ENCODE measurements at places on chromosomes 2 and 18. TPM values are rescaled to one million over a fixed set of nuclear protein-coding genes. Genes with fewer than 3 reads are reported as not detected.

The POLR1B gene
- total RNA-seq, result 7.2 TPM

The GATA6 gene
- total RNA-seq, result 3.5 TPM

DNA sequence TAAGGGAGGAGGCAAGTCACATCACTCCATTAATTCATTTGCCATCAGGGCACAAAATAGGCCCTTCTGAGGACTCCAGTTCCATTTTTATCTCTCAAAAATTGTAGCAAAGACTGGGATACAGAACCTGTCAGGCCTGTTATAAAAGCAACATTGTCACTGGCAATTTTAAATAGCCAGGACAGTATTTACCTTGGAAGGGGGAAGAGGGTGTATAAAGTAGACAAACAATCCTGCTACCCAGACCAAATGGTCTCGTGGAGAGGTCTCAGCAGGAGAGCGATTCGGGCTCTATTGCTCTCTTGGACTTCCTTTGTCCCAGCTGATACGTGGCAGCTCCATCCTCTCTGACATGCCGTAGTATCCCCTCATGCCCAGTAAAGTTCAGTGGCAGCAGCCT lies 740.3 kb upstream of the HS6ST1 start:
- no peaks in the 10 kb centered on the region for H3K27me3 ChIP-seq
- no peaks in the 10 kb centered on the region for H3K36me3 ChIP-seq
- no peaks in the 10 kb centered on the region for H3K4me1 ChIP-seq
- H3K4me3 ChIP-seq, result no peak overlapping the region
- DNase-seq, result no peak

The LRATD1 gene
- total RNA-seq, result 5.7 TPM

The IL1RN gene
- total RNA-seq, result 1.6 TPM

DNA sequence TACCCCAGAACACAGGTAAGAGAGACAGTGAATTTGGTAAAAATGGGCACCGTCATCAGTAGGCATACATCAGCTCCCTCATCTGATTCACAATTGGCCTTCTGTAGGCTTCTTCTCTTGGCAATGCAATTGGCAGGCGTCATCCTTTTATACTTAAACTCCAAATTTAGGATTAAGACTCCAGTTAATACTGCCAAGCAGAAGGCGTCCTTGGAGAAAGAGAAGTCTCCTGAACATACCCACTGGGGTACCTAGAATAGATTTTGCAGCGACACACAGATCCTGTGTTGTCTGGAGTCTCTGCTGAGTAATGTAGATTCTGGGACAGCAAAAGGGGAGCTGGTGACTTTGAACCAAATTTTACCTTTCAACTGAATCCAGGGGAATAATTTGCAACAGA lies 592 bp upstream of the METAP1D start:
- H3K27ac ChIP-seq, result no peak overlapping the region
- no peaks in the 10 kb centered on the region for H3K36me3 ChIP-seq
- no peak for DNase-seq
- peak overlapping the region; percentile 76 for H3K4me3 ChIP-seq

GRCh38 chr18:23487738-23488570 lies 15.4 kb upstream of the RMC1 start:
- no peak for DNase-seq
- no peaks in the 10 kb centered on the region for H3K27me3 ChIP-seq
- H3K27ac ChIP-seq, result peak overlapping the region; percentile 79
- H3K4me1 ChIP-seq, result no peaks in the 10 kb centered on the region
- no peaks in the 10 kb centered on the region for H3K36me3 ChIP-seq

DNA sequence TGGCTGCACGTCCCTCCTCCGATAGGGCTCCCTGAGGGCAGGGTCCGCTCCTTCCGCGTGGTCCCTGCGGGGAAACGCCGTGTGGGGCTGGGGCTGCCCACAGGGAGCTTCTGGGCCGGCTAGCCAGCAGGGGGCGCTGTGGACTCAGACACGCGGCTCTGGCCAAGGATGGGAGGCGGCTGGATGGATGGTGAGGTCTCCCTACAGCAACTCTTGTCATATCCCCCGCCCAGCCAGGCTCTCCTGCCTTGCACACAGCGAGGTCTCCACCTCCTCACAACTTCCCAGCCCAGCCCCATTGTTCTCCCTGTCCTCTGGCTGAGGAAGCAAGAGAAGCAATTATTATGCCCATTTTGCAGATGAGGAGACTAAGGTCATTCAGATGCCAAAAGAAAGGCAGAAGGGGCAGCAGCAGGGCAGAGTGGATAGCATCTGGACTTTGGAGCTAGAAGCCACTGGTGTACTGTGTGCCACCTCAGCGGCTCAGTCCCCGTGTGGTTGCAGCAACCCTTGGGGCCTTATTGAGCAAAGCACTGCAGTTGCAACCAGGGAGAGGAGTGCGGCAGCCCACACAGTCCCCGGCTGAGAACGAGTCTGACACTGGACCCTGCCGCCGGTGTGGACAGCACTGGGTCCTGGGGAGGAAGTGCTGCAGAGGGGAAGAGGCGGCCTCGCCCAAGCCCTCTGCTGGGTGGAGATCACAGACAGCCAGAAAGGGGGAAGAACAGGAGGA lies 99.0 kb downstream of the ZFP36L2 start:
- H3K4me3 ChIP-seq, result no peak overlapping the region
- H3K27me3 ChIP-seq, result no peaks in the 10 kb centered on the region
- peak overlapping the region; percentile 31 for H3K27ac ChIP-seq
- peaks cover 25% of the 10 kb centered on the region for H3K4me1 ChIP-seq

The CROCC2 gene
- not detected for total RNA-seq

GRCh38 chr2:226892729-226893128 lies 56.9 kb downstream of the RHBDD1 start:
- H3K36me3 ChIP-seq, result no peaks in the 10 kb centered on the region
- H3K4me1 ChIP-seq, result no peaks in the 10 kb centered on the region
- no peak overlapping the region for H3K27ac ChIP-seq

DNA sequence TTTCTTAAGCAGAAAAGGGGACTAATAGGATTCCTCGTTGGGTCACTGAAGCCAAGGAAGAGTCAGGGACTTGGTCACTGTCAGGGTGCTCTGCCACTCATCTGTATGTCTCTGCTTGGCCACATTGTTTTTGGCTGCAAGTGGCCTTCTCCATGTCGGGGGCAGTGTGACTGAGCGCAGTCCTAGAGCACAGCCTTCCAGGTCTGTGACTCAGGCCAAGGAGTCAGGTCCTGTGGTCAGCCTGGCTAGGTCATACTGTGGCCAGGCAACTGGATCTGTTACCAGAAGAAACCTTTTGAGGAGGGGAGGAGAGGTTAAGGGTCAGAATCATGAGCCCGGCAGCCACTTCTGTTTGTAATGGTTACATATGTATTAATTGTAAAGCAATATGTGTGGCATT lies 61.3 kb downstream of the GALNT1 start:
- no peaks in the 10 kb centered on the region for H3K27me3 ChIP-seq
- no peak overlapping the region for H3K4me3 ChIP-seq
- no peak for DNase-seq
- H3K4me1 ChIP-seq, result no peaks in the 10 kb centered on the region

GRCh38 chr2:85221067-85221691 lies 88.0 kb downstream of the TCF7L1 start:
- H3K4me1 ChIP-seq, result no peaks in the 10 kb centered on the region
- no peak overlapping the region for H3K27ac ChIP-seq
- no peaks in the 10 kb centered on the region for H3K36me3 ChIP-seq
- DNase-seq, result peak; percentile 85
- H3K27me3 ChIP-seq, result no peaks in the 10 kb centered on the region

DNA sequence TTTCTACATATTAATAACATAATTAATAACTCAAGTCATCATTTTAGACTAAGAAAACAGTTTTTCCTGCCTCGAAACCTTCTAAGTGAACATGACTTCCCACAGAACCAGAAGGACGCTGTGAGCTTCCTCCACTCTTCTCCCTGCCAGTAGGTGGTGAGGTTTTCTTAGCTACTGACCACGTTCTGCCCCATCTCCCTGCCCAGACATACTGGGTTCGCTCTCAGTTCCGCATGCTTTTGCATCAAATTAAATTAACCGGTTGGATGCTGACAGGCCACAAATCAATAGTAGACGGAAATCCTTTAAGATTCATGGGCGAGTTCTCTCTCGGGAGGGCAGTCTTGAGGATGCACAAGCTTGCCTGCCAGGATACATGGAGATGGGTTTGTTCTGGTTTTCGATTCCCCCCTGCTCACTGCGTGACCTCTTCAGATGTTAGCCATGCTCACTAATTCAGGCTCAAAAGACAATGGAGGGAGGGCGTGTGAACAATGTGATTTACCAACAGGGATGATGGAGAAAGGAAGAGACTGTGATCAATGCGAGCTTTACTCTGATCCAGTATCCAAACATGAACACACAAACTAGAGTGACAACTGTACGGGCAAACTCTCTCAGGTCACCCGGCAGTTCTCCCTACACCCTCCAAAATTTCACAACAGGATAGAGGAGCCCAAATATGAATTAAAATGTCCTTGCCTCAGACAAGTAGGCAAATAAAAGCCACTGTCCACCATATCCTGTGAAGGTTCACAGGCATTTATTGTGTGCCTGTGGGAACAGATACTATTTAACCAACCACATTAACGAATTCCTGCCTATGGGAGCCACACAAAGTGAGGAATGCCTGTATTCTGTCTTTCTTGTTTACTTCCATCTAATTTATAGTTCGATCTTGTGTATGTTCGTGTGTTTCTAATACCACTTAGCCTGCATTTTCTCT lies 375.7 kb downstream of the EIPR1 start:
- H3K27ac ChIP-seq, result no peak overlapping the region
- H3K4me1 ChIP-seq, result no peaks in the 10 kb centered on the region
- H3K36me3 ChIP-seq, result no peaks in the 10 kb centered on the region
- DNase-seq, result no peak
- no peak overlapping the region for H3K4me3 ChIP-seq
- H3K27me3 ChIP-seq, result no peaks in the 10 kb centered on the region

GRCh38 chr2:219569041-219569440 lies 2.3 kb downstream of the OBSL1 start:
- no peaks in the 10 kb centered on the region for H3K27me3 ChIP-seq
- no peak overlapping the region for H3K27ac ChIP-seq
- no peaks in the 10 kb centered on the region for H3K4me1 ChIP-seq
- no peak overlapping the region for H3K4me3 ChIP-seq
- H3K36me3 ChIP-seq, result peaks cover 17% of the 10 kb centered on the region

The TMEM17 gene
- 1.5 TPM for total RNA-seq

- H3K36me3 ChIP-seq, result no peaks in the 10 kb centered on the region
- DNase-seq, result no peak
- H3K4me3 ChIP-seq, result no peak overlapping the region
These were observed 10.4 kb downstream of the KCNE4 start for GRCh38 chr2:223062396-223062795.
